Activated T-helper 1 cell treated with anti-CD3 and anti-CD28 coated beads, Interleukin-2, amount 50 U/mL, for 16 hours (primary cell): ENCODE measurements at places on chromosomes 2 and 18.

GRCh38 chr2:16650287-16651249 is 15.1 kb downstream of the CYRIA start:
- no peak for DNase-seq

- DNase-seq = no peak
These were observed 105.3 kb downstream of the ARL4C start for GRCh38 chr2:234391625-234392024.

- DNase-seq = no peak
These were observed 53.6 kb downstream of the CCDC93 start for GRCh38 chr2:117960231-117960630.

DNA sequence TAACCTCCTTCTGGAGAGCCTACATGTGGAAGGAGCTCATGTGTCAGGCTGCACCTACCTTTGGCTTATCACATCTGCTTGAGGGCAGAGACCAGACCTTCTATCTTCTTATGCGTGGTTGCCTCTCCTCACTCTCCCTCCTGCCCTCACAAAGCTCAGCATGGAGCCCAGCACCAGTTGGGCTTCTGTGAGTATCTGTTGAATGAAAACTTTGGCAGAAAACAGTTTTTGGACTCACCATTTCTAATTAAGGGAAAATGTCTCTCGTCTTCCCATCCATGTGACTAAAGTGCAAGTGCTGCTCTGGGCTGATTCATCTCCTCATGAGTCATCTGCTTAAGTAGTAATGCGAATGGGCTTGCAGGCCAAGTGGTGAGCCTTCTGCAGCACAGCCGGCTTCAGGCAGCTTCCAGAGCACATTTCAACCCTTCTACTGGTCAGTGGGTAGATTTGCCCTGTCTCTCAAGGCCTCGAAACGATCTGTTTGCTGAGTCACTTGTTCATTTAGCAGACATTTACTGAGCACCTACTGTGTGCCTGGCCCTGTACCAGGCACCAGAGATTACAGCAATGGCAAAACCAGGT is 102.6 kb downstream of the VSNL1 start:
- no peak for DNase-seq

DNA sequence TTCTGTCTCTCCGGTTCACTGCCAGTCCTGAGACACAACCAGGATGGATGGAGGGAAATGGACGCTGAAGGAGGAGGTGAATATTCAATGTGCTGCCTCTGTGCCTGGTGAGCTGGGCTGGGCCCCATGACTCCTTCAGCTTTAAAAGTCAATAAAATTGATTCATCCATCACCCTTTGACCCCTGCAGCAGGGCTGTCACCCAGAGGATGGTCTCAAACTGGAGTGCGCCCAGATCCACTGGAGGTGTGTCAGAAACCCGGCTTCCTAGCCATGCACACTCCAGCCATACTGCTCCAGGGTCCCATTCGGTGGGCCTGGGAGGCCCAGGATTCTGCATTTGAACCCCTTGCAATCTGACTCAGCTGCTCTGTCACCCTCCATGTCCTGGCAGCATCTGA is 94.1 kb upstream of the BOD1L2 start:
- no peak for DNase-seq

DNA sequence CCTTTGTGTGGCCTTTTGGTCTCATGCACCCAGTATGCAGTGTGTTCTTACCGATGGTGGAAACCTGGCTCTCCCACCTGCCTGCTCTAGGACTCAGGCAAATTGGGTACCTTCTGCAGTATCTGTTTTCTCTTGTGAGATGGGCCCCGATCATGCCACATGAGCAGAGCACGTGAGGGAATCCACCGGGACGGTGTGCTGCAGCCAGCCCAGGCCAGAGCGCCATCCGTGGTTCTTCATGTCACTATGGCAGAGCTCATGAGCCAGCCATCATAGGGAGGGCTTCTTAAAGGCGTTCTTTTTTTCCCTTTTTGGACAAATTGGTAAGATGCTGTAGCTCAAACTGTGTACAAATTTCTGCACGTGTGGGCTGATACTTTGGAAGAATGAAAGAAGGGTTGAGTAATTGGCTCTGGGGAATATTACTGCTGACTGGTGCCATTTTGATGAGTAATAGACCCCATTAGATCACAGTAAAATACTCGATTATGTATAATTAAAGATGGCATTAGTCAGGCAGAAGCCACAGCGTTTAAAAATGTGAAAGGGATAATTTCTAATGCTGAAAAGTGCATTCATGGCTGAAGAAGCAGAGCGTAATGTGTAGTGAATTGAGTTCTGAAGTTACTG is 19.2 kb downstream of the SH3RF3 start:
- DNase-seq = no peak

GRCh38 chr2:27518113-27518781 is 21.6 kb downstream of the GCKR start:
- DNase-seq = no peak

GRCh38 chr2:195316486-195316885 is 340.5 kb upstream of the SLC39A10 start:
- DNase-seq = no peak

DNA sequence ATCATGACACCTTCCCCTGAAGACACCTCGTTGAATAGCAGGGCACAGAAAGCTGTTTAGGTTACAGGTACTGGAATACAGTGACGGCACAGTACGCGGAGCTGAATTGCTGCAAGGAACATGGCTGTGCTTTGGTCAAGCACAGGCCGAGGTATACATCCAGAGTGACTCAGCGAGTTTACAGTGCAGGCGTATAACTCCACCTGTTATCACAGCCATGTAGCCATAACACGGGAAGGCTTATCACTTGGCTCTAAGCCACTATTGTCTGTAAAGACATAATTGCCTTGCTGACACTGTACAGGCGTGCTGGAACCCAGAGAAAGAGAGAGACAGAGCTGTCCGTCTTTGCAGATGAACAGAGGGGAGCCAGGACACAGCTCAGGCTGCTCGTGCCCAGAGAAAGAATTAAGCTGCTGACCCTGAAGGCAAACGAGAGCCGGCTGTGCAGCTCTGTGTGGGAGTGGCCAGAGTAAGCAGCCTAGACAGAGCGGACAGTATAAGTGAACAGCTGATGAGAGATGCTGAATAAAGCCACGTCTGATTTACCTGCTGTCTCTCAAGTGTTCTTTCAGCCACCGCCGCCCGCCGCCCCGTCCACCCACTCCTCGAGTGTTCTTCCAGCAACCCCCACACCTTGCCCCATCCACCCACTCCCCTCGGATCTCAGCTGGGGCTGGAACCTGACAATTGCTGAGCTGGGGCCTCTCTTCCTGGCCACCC is 87.3 kb upstream of the PPP1CB start:
- no peak for DNase-seq

GRCh38 chr2:237669628-237670392 is 42.4 kb downstream of the LRRFIP1 start:
- DNase-seq = no peak

DNA sequence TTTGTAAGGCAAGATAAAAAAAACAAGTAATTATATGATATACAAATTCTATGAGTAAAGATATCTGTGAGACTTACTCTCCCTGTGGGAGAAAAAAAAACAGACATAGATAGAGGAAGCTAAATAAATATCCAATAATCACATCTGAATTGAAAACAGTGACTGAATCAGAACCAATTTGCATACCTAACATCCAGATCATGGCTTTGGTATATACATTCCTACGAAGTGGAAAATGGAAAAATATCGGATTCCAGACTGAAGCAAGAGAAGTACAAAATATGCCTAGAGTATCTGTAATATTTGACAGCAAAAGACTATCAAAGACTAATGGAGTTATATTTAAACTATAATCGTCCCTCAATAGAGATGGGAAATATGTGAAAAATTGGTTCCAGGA is 1108.1 kb upstream of the CHAC2 start:
- no peak for DNase-seq

DNA sequence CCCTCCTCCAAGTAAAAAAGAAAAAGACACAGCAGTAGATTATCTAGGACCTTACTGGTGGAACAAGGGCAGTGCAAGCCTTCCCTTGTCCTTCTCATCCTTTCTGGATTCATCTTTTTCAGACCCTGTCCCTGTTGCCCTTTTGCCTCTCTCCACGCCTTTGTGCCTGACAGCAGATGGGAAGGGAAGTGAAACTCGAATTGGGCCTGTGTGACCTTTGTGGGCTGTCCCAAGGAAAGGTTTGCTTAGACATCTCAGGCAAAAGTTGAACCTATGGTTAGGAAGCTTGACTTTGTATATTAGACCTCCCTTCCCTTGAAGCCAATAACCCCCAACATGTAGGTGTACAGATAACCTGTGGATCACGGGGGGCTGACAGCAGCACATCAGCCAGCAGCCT is 185.3 kb downstream of the PRKCE start:
- no peak for DNase-seq

- no peak for DNase-seq
These were observed 702.9 kb downstream of the ERBB4 start for GRCh38 chr2:211835695-211836094.

DNA sequence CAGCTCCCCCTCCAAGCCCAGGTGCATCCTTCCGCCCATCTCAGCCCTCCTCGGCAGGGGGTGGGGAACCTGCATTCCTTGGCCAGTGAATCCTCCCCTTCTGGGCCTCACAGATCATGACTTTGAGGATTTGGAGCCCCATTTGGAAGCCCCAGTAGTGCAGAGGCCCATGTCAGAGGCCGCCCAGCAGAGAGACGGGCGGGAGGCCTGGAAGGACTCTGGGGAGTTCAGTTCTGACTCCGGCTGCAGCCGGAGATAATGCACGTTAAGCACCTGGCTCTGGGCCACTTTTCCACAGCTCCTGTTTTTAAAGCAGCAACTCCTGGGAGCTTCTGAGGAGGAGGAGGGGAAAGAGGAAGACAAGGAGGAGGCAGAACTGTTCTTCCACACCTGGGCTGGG is 14.9 kb downstream of the ATOH8 start:
- no peak for DNase-seq

- DNase-seq = no peak
These were observed 207.0 kb upstream of the CCDC68 start for GRCh38 chr18:55166260-55166598.

- DNase-seq = no peak
These were observed 174.4 kb downstream of the RPIA start for GRCh38 chr2:88865801-88866371.

DNA sequence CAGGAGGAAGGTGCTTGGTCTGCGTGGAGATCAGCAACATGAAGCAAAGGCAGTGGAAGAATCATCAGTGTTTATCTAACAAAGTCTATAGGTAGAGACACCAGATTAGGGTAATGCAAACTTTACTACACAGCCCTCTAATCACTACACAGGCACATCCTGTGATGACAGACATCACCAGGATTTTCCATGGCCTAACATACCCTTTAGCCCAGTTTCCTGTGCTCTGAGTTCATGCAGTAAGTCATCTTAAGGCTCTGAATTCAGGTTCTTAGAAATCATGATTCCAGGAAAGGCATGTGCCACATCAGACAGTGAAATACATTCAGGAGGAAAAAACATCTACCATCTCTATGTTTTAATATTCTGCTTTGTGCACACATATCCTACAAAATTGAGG is 708.5 kb upstream of the SLC8A1 start:
- no peak for DNase-seq

- DNase-seq = no peak
These were observed 92.3 kb downstream of the CCBE1 start for GRCh38 chr18:59604877-59605276.

DNA sequence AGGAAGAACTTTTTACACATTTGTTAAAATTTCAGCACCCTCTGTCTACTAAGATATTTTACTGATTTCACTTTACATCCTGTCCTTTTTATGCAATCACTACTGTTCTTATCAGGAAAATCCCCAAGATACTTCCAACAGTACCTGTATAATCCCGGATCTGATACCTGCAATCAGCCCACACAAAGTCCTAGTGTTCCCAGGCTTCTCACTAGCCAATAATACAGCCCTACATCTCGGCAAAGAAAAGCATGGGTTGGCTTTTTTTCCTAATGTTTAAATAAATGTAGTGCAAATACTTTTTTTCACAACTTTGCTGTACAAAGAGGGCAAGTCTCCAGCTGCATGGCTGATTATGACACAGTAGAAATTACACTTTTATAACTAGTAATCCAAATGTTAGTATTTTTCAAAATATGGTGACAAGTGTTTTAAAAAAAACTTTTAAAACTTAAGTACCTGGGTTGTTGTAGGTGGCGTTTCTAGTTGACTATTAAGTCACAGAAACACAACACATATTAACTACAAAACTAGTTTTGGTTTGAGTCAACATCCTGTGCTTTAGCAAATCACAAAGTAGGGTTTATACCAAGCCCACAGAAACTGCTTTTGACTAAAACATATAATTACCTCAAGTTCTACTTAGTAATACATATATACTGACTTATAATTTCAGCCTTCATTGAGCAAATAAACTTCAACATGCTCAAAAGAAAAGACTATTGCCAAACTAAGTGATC is 19.5 kb downstream of the CNOT11 start:
- DNase-seq = no peak

DNA sequence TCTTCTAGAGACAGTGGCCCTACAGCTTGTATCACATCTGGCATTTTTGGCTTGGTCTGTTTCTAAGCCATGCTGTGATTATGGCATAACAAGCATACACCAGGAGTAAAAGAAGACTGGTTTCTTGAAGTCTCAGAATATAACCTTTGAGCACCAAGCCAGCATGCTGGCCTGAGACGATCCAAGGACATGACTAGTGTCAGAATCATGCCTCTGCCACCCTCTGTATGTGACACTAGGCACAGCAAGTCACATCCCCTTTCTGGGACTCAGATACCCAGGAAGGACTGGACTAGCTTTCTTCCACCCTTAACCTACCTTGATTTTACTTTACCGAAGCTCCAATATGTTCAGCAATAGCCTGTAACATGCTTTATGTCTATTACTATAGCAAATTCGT is 345.5 kb downstream of the SETBP1 start:
- DNase-seq = no peak

- no peak for DNase-seq
These were observed 469.4 kb upstream of the SMIM21 start for GRCh38 chr18:75896865-75897264.

DNA sequence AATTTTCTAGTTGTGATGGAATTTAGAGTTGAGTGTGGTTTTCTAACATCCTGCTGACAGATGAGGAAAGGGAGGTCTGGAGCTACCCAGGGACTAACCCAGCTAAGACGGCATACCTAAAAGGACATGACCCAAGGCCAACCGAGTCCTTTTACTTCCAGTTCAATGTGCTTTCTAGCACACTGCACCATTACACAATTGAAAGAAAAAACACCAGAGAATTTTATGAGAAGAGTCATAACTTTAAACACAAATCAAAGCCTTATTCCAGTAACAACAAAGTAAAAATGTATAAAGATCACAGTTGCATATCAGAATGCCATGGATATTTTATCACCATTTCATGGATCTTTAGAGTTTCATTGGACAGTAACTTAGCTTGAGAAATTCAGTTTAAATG is 480.3 kb downstream of the MEIS1 start:
- no peak for DNase-seq

- no peak for DNase-seq
These were observed 380.2 kb downstream of the TXNL1 start for GRCh38 chr18:56258178-56258577.

- DNase-seq = no peak
These were observed 582.4 kb upstream of the RAB6C start for GRCh38 chr2:129396980-129397599.

GRCh38 chr2:48993576-48993975 is 160.7 kb downstream of the FSHR start:
- DNase-seq = no peak

GRCh38 chr2:237411092-237411601 is 2.8 kb downstream of the COL6A3 start:
- no peak for DNase-seq
